ENCODE measurements at places on chromosomes 7 and 10.

- DNase-seq = no peak
These were observed 40.8 kb downstream of the VOPP1 start for GRCh38 chr7:55531536-55531935.

- no peak for DNase-seq
These were observed 40.3 kb downstream of the NEURL1 start for GRCh38 chr10:103533827-103534226.

DNA sequence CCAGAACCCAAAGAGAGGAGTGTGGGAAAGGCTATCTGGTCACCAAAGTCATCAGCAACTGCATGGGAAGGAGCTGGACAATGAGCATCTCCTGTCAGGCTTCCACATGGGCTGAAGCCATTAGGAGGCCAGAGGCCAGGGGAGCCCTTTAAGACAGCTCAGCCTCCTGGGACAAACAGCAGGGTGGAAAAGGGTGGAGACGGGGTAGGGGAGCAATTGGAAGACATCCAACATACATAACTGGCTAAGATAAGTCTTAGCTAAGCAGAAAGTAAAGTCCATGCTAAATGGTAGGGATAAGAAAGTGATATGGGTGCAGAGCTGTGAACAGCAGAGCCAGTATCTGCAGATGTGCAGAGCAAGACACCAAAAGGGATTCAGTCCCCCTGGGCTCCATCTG is 1.5 kb upstream of the OAT start:
- DNase-seq = no peak

- DNase-seq = no peak
These were observed 117.6 kb upstream of the PDLIM1 start for GRCh38 chr10:95408148-95408960.

DNA sequence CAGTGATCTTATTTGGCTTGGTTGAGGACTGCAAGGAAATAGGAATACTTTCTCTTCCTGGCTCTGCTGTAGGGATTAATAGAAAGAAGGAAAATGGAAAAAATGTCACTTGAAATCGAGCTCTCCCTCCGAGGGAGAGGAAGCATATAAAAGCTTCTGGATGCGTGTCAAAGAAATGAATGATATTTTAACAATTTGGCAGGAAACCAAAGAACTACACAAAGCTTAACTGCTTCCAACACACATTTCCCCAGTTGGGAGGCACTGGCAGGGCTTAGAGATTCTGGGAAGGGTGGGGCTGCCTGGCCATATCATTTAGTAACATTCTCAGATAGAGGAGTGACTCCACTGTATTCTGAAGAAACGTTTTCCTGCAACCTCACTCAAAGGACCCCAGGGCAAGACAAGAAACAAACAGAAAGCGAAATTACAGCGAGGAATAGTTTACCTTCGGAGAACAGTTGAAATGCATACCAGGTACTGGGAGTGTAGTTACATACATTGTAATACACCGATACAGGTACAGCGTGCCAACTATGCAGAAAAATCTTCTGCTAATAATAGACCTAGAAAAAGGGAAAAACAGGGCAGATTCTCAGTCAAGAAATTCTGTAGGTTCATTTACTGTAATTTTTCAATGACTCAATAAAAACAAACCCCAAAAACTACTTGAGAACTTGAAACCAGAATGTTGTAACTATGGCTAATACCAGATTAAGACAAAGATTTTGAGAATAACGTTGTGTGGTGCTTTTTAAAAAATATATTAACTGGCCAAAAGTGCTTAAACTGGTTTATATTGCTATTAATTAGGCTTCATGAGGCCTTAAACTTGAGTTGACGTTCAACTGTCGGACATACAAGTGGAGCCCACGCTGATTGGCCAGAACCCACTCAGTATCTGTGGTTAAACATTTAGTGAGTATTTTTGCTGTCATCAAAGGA is 75.7 kb upstream of the ASAH2 start:
- DNase-seq = no peak

GRCh38 chr7:115782696-115783490 is 247.7 kb downstream of the TFEC start:
- DNase-seq = no peak

DNA sequence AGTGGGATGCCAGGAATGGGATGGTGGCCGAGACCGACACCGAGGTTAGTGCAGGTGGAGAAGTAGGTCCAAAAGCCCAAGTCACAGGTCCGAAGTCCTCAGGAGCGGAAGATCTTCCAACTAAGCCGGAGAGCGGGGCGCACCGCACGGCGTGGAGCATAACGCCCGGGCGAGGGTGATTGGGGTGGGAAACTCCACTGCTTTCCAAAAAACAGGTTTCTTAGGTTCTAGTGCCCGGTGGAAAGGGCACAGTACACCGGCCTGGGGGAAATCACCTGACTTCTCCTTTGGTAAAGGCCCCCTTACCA is 11.4 kb upstream of the SPAG6 start:
- no peak for DNase-seq

DNA sequence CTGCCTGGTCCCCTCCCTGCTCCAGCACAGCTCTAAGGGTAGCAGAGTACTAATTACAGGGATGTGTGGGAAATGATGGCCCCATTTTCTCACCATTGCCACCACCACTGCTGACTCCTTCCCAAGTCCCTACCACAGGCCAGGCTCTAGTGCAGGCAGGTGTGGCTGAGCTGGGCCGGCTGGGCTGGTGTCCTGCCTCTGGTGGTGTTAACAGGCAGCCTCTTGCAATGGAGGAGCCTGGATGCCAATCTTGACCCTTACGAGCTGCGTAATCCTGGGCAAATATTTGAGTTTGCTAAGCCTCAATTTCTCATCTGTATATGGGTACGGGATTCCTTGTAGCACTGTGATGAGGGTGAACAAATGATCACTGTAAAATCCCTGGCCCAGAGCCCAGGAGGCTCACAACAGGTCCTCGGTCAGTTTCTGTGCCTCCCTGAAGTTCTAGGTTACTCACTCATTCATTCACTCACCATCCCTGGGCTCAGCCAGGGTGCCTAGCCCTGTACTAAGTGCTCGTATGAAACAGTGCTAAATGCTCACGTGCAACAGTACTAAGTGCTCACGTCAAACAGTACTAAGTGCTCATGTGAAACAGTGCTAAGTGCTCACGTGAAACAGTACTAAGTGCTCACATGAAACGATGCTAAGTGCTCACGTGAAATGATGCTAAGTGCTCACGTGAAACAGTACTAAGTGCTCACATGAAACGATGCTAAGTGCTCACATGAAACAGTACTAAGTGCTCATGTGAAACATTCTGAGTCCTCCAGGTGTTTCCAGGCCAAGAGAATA is 2.3 kb upstream of the FZD9 start:
- no peak for DNase-seq

DNA sequence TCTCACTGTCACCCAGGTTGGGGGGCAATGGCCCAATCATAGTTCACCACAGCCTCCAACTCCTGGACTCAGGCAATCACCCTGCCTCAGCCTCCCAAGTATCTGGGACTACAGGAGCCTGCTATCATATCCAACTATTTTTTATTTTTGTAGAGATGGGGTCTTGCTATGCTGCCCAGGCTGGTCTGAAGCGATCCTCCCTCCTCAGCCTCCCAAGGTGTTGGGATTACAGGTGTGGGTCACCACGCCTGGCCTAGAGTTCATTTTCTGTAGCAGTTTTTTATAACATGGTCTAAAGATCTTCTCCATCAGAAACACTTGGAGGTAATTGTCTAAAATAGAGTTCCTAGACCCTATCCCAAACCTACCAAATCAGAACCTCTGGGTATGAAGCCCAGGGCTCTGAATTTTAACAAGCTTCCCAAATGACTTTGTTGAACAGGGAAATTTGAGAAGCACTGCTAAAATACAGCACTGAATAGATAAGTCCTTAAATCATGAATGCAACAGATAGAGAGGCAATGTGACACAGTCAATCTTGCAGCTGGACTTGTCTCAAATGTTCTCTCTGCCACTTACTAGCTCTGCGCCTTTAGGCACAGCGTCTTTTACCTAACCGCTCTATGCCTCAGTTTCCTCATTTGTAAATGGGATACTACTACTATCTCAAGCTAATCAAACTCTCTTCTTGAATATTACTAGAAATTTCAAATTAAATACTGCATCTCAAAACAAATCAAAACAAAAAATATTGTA is 63.7 kb downstream of the CYTH3 start:
- no peak for DNase-seq

GRCh38 chr10:31749981-31750840 is 178.4 kb downstream of the ARHGAP12 start:
- DNase-seq = no peak

DNA sequence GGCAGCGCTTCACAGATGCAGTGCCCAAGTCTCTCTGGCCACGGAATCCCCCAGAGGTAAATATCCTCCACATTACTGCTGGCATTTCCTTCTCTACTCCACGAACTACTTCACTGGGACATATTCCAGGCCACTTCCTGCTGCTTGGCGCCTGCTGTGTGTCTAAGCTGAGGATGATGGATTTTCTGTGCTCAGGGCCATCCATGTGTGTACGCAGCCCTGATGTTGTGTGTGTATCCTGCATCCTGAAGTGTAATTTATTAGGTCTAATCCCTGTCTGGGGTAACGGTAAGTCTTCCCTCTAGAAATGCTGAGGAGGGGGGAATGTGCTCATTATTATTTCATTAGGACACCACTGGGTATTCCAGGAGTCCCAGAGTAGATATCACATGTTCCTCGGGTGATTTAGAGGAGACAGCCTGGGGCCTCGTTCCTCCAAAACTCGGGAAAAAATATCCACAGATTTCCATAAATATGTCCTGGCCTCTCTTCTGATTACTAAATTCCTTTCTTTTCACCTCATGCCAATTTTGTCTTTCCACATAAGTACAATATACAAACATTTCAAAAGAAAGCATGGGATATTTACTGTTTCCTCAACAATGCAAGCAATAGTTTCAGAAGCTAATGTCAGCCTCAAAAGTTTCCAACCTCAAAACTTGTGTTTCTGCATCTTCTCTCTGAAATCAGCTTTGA is 25.5 kb upstream of the HABP2 start:
- DNase-seq = no peak

- no peak for DNase-seq
These were observed 30.3 kb downstream of the PIK3CG start for GRCh38 chr7:106895246-106895864.

- DNase-seq = no peak
These were observed 168.6 kb upstream of the CSTF2T start for GRCh38 chr10:51867956-51868355.

- no peak for DNase-seq
These were observed 3.7 kb upstream of the C10orf71 start for GRCh38 chr10:49295297-49295696.

DNA sequence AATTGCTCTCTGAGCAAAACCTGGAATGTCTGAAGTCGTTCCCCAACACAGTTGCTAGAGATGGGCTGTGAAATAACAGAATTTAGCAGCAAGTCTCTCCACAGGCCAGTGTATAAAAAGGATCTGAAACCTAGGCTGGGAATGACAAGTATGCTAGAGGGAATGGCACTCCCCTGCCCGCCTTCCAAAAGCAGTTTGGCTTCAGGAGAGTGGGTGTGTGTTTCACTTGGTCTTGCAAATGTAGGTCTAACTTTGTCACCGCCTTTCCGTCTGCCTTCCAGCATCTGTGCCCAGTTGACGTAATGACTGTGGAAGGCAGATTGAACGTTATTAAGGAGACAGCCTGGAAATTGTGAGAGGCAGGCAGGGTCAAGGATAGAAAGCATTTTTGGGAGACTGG is 18.0 kb upstream of the MTURN start:
- DNase-seq = no peak

GRCh38 chr10:64574371-64574770 is 1053.2 kb downstream of the REEP3 start:
- DNase-seq = no peak

DNA sequence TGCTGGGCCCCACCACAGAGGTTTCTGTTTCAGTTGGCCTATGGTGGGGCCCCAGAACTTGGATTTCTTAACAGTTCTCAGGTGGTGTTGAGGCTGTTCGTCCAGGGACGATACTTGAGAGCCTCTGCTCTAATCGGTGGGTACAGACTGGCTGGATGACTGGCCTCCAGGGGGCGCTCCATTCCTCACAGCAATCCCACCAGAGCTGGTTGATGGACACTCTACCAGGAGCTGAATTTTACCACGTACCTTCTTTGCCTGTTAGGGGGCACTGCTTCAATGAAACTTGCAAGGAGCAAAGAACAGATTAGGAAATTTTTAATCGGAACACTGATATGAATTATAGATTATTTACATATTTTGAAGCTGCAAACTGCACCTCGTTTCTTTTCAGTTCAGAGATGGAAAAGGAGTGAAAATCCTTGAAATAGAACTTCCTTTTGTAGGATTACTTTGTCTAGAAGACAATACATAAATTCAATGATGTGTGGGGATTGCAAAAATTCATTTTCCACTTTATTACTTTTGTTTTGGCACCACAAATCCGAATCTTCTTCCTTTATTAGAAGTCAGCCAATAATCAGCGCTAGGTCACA is 44.8 kb downstream of the KBTBD2 start:
- peak; percentile 79 for DNase-seq

- DNase-seq = no peak
These were observed 639 bp downstream of the TSPAN13 start for GRCh38 chr7:16753932-16754855.

GRCh38 chr10:451021-451471 is 238.4 kb downstream of the DIP2C start:
- DNase-seq = no peak

- DNase-seq = no peak
These were observed 165.5 kb downstream of the MAGI2 start for GRCh38 chr7:79287981-79288380.

GRCh38 chr7:35289376-35289775 is 35.5 kb upstream of the TBX20 start:
- no peak for DNase-seq

- DNase-seq = no peak
These were observed 9.2 kb upstream of the NT5C2 start for GRCh38 chr10:103202319-103202718.

DNA sequence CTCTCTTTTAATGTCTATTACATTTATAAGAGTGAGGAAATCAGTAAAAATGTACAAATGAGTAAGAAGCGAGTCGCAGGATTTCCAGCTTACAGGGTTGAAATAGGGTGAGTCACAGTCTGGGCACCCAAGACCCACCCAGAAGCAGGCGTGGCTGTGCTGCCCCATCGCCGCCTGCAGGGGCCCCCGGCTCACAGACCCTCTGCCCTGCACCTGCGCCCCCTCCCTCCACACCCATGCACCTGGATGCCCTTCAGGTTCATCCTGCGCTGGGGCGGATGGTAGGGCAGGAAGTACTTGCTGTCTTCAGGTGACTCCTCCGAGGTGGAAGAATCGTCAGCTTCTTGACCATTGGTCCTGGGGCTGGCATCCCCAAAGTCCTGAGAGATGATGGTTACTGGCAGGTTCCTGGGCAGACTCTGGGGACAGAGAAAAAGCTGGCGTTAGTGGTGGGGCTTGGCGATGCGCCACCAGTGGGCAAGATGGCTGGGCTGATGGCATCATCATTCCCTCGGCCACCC is 90.2 kb upstream of the GNA12 start:
- no peak for DNase-seq

DNA sequence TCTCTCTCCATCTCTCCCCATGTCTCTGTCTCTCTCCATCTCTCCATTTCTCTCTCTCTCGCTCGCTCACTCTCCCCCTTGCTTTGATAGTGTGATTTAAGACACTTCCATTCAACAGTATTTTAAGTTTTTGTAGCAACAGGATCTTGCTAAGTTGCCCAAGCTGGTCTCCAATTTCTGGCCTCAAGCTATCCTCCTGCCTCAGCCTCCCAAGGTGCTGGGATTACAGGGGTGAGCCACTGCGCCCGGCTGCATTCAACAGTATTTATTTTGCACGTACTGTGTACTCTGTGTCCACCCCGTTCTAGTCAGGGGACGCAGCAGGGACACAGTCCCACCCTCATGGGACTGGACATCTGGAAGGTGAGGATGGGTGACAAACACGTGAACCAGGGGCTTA is 14.4 kb upstream of the PDGFA start:
- no peak for DNase-seq

GRCh38 chr7:135337977-135338550 is 104.4 kb downstream of the STRA8 start:
- no peak for DNase-seq

GRCh38 chr10:653991-654646 is 35.3 kb downstream of the DIP2C start:
- no peak for DNase-seq

Measured in stimulated activated CD8-positive, alpha-beta memory T cell treated with anti-CD3 and anti-CD28 coated beads, Interleukin-15, amount 100 ng/mL, for 24 hours (primary cell).